ENCODE measurements at places on chromosomes 2 and 18.

- no peak for DNase-seq
Observed at GRCh38 chr2:144663207-144663606, 143.3 kb upstream of the ZEB2 start.

DNA sequence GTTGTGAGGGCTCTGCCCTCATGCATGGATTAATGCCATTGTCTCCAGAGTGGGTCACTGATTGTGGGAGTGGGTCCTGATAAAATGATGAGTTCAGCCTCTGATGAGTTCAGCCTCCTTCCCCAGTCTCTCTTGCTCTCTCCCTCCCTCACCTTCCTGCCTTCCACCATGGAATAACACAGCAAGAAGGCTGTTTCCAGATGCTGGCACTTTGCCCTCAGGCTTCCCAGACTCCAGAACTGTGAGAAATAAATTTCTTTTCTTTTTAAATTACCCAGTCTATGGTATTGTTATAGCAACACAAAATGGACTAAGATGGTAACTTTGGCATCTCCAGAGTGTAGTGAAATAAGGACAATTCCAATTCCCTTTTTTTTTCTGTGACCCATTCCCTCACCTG is 47.1 kb upstream of the MAP4K3 start:
- DNase-seq = no peak

DNA sequence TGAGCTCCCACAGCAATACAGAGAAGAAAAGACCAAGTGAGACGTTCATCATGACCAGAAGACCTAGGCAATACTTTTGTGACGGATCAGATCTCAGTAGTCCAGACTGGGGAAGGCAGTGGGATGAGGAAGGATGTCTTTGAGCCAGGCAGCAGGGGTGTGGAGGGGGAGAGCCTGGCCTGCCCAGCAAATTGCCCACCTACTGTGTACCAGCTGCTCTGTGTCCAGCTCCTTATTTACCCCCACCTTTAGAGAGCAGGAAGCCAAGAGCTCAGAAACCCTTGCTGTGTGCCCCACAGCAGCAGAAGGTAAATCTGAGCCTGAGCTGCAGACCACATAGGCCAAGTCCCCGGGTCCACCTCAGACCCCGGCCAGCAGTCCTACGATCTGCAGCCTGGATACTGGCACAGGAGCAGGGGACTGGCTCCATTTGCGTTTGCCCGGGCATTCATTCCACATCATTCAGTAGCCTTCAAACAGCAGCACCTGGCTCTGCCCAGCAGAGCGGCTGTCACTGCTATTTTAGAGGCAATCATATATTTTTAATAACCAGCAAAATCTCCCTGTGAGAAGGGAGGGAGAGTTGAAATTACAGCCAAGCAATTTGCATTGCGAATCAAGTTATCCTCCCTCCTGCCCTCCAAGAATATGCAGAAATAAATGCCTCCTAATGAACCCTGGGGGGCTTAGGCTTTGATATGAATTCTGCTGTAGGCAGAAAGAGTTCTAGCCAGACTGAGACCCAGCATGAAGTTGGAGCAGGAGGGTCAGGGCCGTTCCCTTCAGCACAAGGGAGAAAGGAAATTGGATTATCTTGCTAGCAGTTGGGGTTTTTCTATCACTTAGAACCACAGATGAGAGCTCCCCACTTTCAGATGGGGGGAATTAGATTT is 110.0 kb upstream of the FZD7 start:
- DNase-seq = no peak

GRCh38 chr18:50969448-50969847 is 1.6 kb downstream of the ELAC1 start:
- DNase-seq = no peak

DNA sequence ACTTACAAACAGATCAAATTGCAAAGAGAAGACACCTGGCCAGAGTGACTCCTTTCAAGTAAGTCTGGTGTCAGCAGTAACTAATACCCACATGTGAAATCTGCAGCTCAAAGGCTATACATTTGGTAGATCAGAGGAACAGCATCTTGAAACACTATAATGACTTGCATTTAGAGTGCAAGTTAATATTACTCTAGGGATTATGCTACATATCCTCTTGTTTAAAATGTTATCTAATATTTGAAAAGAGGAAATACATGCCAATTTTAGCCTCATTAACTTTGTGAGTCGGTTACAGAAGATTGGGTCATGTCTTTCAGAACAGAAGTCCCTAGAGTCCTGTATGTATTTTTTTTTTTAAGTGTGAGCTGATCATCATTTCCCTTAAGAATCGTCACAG is 15.2 kb downstream of the LANCL1 start:
- DNase-seq = no peak

DNA sequence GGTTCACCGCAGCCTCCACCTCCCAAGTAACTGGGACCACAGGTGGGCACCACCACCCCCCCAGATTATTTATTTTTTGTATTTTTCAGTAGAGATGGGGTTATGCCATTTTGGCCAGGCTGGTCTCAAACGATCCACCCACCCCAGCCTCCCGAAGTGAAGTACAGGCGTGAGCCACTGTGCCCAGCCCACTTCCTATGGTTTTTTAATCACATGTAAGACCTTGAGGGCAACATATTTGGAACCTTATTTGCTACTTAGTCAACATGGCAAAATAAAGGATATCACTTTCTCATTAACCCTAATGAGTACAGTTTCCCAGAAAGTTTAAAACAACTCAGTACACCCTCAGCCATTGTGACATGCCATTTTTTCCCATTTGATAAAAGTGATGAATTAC is 64.7 kb downstream of the EIF5B start:
- no peak for DNase-seq

DNA sequence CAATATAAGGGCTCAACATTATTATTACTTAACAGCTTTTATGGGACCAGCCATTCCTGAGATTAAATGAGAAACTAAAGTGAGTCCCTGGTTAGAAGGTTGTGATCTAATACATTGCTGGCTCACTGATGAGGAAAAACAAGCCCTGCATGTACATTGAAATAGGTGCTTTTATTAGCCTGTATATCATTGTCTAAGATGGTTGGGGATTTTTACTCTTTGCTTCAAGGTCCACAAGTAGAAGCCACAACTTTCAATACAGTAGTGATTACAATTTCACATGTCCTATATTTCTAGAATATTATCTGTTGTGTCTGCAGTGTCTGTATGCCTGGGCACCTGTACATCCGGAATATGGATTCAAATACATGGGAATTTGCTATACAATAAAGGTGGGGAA is 104.1 kb upstream of the FZD5 start:
- no peak for DNase-seq
